Karpas-422 (cell line): ENCODE measurements at places on chromosomes 12 and 14. TPM values are rescaled to one million over a fixed set of nuclear protein-coding genes. Genes with fewer than 3 reads are reported as not detected.
A peak's percentile ranks its signal among the peaks of the same experiment; 100 is the strongest.

DNA sequence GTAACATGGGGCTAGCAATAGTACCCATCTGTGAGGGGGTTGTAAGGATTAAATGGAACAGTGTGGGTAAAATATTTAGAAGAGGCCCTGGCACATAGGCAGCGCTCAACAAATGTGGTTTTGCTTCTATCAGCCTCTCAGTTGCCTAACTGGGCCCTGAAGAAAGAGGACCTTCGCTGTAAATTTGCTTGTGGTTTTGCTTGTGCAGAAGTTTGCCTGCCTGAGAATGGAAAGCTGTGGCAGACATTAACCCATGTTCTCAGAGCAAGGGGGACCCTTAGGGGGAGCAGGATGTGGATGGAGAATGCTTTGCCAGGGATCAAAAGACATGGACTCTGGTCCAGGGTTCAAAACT lies 160.1 kb downstream of the BRMS1L start:
- H3K4me3 ChIP-seq = peak overlapping the region; percentile 49
- no peaks in the 10 kb centered on the region for H3K27me3 ChIP-seq
- H3K27ac ChIP-seq = peak overlapping the region; percentile 99
- peak; percentile 97 for DNase-seq

- H3K27me3 ChIP-seq = peaks cover 2% of the 10 kb centered on the region; the same call in 1 of the 2 replicates
- no peak overlapping the region for H3K4me3 ChIP-seq
- no peak overlapping the region for H3K27ac ChIP-seq
Measured at GRCh38 chr14:34425095-34425851, 36.8 kb downstream of the SPTSSA start.

GRCh38 chr12:102549691-102550090 lies 69.3 kb upstream of the IGF1 start:
- H3K27ac ChIP-seq = no peak overlapping the region
- no peaks in the 10 kb centered on the region for H3K27me3 ChIP-seq
- no peak overlapping the region for H3K4me3 ChIP-seq
- peak; percentile 19 for DNase-seq
- no peaks in the 10 kb centered on the region for H3K36me3 ChIP-seq

The PRR4 gene
- total RNA-seq = 5.7 and 12.7 TPM in 2 replicates

GRCh38 chr12:32600681-32601080 lies 78.4 kb upstream of the DNM1L start:
- H3K27me3 ChIP-seq = no peaks in the 10 kb centered on the region
- DNase-seq = no peak
- H3K27ac ChIP-seq = no peak overlapping the region
- no peak overlapping the region for H3K4me3 ChIP-seq
- H3K36me3 ChIP-seq = no peaks in the 10 kb centered on the region

DNA sequence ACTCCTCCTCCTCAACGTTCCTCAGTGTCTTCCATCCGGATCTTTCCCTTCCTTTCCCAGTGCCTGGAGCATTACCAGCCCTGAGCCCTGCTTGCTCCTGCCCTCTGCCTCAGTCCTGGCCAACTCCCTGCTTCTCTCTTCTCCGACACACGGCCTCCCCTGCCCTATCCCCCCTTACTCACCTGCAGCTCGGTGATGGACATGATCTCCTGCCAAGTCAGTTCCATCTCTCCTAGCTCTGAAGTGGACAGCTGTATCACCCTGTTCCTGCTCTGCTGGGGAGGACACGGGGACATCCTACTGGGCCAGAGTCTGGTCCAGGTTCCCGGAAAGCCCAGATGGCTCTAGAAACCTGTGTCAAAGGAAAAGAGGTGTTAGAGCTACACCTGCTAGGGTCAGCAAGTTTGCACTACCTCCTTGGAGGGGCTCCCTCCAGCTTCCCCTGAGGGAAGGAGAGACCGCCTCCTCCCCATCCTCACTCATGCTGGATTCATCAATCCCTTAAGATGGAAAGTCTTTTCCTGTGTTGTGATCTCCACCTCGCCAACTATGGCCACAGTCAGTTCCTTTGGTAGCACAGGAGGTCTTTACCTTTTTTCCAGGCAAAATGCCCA lies 5.8 kb downstream of the NFE2 start:
- H3K36me3 ChIP-seq = no peaks in the 10 kb centered on the region
- peaks cover 3% of the 10 kb centered on the region; the same call in 1 of the 2 replicates for H3K4me1 ChIP-seq
- no peak overlapping the region for H3K4me3 ChIP-seq
- H3K27ac ChIP-seq = no peak overlapping the region
- H3K27me3 ChIP-seq = no peaks in the 10 kb centered on the region

DNA sequence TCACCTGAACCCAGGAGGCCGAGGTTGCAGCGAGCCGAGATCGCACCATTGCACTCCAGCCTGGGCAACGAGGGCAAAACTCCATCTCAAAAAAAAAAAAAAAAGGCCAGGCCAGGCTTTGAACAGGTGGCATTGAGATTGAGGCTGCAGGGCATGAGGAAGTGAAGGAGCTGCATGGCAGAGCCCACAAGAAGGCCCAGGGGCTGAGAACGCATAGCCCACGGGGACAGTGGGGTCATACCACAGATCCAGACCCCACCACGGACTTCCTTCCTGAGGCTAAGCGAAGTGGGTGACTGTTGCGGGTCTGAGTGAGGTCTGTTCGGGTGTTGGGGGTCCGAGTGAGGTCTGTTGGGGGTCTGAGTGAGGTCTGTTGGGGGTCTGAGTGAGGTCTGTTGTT lies 7.8 kb downstream of the JAG2 start:
- H3K36me3 ChIP-seq = no peaks in the 10 kb centered on the region
- no peak overlapping the region for H3K27ac ChIP-seq
- DNase-seq = no peak
- no peaks in the 10 kb centered on the region for H3K27me3 ChIP-seq

DNA sequence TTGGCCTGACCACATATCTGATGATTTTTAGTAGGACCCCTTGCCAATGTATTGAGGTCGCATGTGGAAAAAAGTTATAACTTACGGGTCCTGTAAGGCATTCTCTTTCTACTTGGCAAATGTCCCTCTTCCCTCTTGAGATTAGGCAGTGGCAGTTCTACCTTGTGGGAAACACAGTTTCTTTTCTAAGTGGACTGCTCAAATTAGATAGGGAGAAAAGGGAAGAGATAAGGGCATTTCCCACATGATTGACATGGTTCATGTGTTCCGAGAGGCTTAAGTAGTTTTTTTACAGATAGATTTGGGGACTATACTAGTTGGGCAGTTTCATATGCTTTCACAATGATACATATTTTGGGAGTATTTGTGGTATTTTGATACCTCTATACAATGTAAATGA lies 154.7 kb downstream of the FBXL14 start:
- no peaks in the 10 kb centered on the region for H3K36me3 ChIP-seq
- no peak overlapping the region for H3K4me3 ChIP-seq
- DNase-seq = no peak
- H3K4me1 ChIP-seq = no peaks in the 10 kb centered on the region
- H3K27ac ChIP-seq = no peak overlapping the region

The CLEC1B gene
- not detected in 2 replicates for total RNA-seq

- H3K4me3 ChIP-seq = no peak overlapping the region
- H3K27ac ChIP-seq = no peak overlapping the region
- DNase-seq = no peak
- H3K27me3 ChIP-seq = no peaks in the 10 kb centered on the region
- H3K4me1 ChIP-seq = no peaks in the 10 kb centered on the region
Measured at GRCh38 chr12:39813776-39814175, 194.2 kb upstream of the ABCD2 start.

DNA sequence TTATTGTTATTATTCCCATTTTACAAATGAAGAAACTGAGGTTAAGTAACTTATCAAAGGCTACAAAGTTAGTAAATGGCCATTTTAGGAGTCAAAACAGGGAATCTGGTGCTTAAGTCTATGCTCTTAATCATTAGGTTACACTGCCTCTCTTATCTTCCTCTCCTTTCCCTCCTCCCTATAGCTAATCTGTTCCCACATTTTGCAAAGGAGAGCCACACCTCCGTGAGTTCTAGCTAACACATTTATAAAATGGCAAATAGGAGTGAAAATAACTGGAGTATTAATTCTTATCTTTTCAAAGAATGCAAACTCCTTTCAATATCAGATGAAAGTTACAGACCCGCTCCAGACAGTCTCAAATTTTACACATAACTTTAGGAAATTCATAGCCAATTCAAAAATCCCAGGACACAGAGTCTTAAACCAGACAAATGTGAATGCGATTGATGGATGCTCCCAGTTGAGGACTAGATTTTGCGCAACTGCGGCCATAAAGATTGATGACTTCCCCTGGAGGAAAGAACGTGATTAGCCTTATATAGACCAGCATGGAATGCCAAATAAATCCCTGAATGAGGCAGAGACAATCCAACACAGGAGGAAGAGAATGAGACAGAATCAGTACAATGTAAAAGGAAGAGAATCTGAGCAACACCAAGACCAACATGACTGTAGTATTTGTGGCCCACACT lies 225.0 kb upstream of the ARID2 start:
- no peaks in the 10 kb centered on the region for H3K4me1 ChIP-seq
- no peaks in the 10 kb centered on the region for H3K36me3 ChIP-seq
- no peak for DNase-seq
- no peak overlapping the region for H3K27ac ChIP-seq
- H3K4me3 ChIP-seq = no peak overlapping the region

- H3K4me1 ChIP-seq = peaks cover 12% of the 10 kb centered on the region
- DNase-seq = no peak
- H3K36me3 ChIP-seq = no peaks in the 10 kb centered on the region
- peak overlapping the region; percentile 19; the same call in 1 of the 2 replicates for H3K27ac ChIP-seq
Measured at GRCh38 chr12:50151047-50151687, 16.0 kb downstream of the CERS5 start.

The RDH12 gene
- total RNA-seq = not detected in 2 replicates

- no peak overlapping the region for H3K27ac ChIP-seq
- no peak for DNase-seq
- peaks cover 41% of the 10 kb centered on the region for H3K4me1 ChIP-seq
- H3K4me3 ChIP-seq = no peak overlapping the region
Measured at GRCh38 chr12:53217051-53217930, 10.2 kb upstream of the ITGB7 start.

The MYF5 gene
- not detected in 2 replicates for total RNA-seq

The EIF4B gene
- total RNA-seq = 549 and 718 TPM in 2 replicates

The TSPAN11 gene
- not detected in 2 replicates for total RNA-seq

The OR6C65 gene
- total RNA-seq = not detected in 2 replicates

DNA sequence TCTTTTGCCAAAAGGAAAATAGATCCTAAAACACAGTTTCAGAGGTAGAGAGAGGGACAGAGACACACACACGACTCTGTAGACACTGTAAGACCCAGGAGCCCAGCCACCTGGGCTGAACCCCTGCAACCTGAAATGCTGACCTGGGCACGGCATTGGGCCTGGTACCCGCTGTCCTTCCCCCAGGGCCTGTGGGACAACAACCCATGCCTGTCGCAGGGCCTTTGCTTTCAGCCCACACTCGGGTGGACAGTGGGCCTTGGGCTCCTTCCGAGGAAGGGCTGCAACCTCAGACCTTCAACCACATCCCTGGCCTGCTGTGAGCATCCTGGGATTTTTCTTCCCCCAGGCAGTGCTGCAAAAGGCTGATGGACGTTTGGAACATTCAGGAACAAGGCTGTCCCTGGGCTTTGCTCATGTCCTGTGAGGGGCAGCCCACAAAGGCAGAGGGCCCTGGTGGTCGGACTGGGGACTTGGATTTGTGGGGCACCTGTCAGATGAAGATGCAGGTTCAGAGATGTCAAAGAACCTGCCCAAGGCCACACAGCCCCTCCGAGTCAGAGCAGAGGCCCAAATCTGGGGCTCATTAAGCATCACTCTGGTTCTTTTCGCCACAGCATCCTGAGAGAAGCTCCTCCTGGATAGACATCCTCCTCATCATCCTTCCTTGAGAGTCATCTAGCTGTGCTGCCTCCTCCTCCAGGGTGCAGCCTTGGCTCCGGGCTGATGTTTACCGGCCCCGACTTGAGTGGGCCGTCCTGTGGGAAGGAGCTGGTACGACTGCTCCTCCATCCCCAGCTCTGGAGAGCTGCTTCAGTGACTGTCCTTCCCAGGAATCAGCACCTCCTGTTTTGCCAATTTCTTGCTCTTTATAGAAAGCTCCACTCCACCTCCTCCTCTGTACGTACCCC lies 32.7 kb downstream of the CCDC92 start:
- no peak overlapping the region for H3K4me3 ChIP-seq
- H3K27me3 ChIP-seq = no peaks in the 10 kb centered on the region
- H3K4me1 ChIP-seq = no peaks in the 10 kb centered on the region
- H3K27ac ChIP-seq = no peak overlapping the region

The GNPNAT1 gene
- total RNA-seq = 14.4 and 30.7 TPM in 2 replicates

- peak overlapping the region; percentile 89 for H3K4me3 ChIP-seq
- peaks cover 9% of the 10 kb centered on the region; the same call in 1 of the 2 replicates for H3K36me3 ChIP-seq
- no peaks in the 10 kb centered on the region for H3K27me3 ChIP-seq
- H3K27ac ChIP-seq = peak overlapping the region; percentile 94
- DNase-seq = no peak
Measured at GRCh38 chr12:89352242-89352491, 134 bp downstream of the DUSP6 start.

DNA sequence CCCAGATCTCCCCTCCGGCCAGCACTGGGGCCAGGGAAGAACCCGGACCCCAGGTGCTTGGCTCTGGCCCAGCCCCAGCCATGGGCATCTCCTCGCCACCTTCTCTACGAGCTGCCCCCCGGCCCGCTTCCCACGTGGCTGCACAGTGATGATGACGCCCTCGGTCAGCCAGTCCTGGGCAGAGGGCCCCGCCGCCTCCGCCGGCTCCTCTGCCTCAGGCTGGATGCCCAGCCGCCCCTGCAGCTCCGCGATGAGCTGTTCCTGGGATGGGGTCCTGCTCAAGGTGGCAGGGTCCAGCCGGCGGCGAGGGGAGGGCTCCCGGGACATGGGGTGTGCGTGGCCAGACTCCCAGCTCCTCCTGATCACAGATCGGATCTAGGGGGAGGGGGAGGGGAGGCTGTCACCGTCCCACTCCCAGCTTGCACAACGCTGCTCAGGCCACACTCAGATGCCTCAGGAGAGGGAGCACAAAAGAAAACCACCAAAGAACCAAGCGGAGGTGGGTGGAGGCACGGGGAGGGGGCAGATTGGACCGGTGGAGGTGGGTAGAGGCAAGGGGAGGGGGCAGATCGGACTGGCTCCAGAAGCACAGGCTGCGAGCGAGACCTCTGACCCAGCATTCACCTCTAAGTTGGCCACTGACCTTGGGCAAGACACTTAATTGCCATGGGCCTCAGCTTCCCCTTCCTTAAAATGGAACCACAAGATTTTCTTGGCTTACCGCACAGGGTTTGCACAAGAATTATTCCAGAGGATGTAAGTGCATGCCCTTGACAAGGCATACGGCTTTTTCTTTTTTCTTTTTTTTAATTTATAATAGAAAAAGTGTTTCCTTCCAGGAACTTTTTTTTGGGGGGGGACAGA lies 16.1 kb upstream of the RPLP0 start:
- no peak for DNase-seq
- H3K4me3 ChIP-seq = no peak overlapping the region
- H3K27me3 ChIP-seq = no peaks in the 10 kb centered on the region
- H3K27ac ChIP-seq = no peak overlapping the region

The RFX4 gene
- total RNA-seq = not detected in 2 replicates

- H3K36me3 ChIP-seq = no peaks in the 10 kb centered on the region
- H3K4me3 ChIP-seq = no peak overlapping the region
- no peaks in the 10 kb centered on the region for H3K4me1 ChIP-seq
Measured at GRCh38 chr14:104741803-104742251, 11.1 kb upstream of the SIVA1 start.

GRCh38 chr12:24906141-24906540 lies 42.8 kb downstream of the BCAT1 start:
- H3K4me1 ChIP-seq = peaks cover 23% of the 10 kb centered on the region
- DNase-seq = no peak
- no peaks in the 10 kb centered on the region for H3K36me3 ChIP-seq
- H3K27me3 ChIP-seq = no peaks in the 10 kb centered on the region
- H3K4me3 ChIP-seq = no peak overlapping the region
- H3K27ac ChIP-seq = no peak overlapping the region

The CLEC14A gene
- not detected in 2 replicates for total RNA-seq
